Activated T-cell treated with anti-CD3 and anti-CD28 coated beads, Interleukin-2, amount 50 U/mL, for 48 hours (primary cell): ENCODE measurements at places on chromosomes 5 and 9.

GRCh38 chr9:22052376-22052945 is 43.4 kb upstream of the CDKN2B start:
- DNase-seq = peak; percentile 35

- DNase-seq = no peak
These were observed 13.5 kb upstream of the FREM1 start for GRCh38 chr9:14923701-14924100.

- no peak for DNase-seq
These were observed 9.0 kb upstream of the CPLX2 start for GRCh38 chr5:175862131-175863012.

DNA sequence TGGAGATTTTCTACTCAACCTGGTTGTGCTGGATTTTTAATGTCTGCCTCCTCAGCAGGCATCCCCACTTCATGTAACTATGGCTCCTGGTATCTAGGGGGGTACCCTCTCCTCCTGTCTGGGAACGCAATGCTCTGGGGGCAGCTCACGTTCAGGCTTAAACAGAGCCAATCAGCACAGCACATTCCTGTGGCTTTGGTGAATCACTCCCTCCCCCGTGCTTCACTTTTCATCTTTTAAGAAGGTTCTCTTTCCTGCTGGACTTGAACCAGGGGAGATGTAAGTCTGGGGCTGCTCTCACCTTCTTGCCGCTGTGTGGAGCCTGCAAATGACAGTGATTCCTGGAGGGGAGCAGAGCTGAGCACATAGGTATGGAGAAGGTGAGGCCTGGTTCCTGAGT is 101.2 kb downstream of the MSX2 start:
- DNase-seq = no peak

GRCh38 chr5:121489972-121490371 is 361.7 kb upstream of the FTMT start:
- DNase-seq = no peak

DNA sequence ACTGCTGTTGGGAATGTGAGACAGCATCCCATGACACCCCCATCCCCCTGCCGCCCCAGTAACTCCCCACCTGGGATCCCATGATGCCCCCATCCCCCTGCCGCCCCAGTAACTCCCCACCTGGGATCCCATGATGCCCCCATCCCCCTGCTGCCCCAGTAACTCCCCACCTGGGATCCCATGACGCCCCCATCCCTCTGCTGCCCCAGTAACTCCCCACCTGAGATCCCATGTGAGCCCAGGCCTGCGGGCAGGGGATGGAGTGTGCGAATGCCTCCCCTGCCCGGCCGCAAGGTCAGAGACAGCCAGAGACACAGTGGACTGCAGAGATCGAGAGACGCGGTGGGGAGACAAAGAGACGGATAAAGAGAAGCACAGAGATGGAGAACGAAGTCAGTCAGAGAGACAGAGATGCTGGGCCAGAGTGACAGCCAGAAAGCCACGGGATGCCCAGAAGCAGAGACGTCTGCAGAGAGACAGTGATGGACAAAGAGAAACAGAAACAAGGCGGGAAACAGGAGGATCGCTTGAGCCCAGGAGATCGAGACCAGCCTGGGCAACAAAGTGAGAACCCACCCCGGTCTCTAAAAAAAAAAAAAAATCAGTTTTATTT is 992 bp downstream of the SH2D3C start:
- no peak for DNase-seq

- DNase-seq = no peak
These were observed 929.9 kb downstream of the TLE4 start for GRCh38 chr9:80501635-80502034.

- DNase-seq = no peak
These were observed 3.9 kb upstream of the IL5 start for GRCh38 chr5:132547269-132547668.

GRCh38 chr5:176608937-176609723 is 826 bp downstream of the GPRIN1 start:
- peak; percentile 55 for DNase-seq

DNA sequence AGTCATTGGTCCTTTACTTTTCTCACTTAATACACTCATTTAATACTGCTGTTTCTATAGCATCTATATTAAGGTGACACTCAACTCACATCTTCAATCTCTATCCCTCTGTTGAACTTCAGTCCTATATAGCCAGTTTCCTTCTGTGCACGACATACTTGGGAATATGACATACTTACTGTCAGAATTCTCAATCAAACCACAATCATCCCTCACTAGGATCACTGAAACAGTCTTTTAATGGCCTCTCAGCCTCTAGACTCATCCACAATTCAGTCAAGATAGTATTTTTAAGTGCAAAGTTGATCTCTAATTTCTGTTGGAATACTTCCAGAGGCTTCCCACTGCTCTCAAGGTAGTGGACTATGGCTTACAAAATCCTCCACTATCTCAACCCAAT is 251.0 kb upstream of the MEF2C start:
- no peak for DNase-seq

GRCh38 chr5:115641948-115642347 is 16.1 kb upstream of the TMED7 start:
- DNase-seq = no peak

GRCh38 chr9:131335368-131335755 is 45.8 kb downstream of the PLPP7 start:
- no peak for DNase-seq

- no peak for DNase-seq
These were observed 135.5 kb downstream of the CEMIP2 start for GRCh38 chr9:71632776-71633175.

GRCh38 chr5:32061236-32061635 is 112.9 kb downstream of the GOLPH3 start:
- no peak for DNase-seq

GRCh38 chr5:147403651-147404640 is 105.9 kb downstream of the DPYSL3 start:
- no peak for DNase-seq

GRCh38 chr9:101034222-101034621 is 5.7 kb downstream of the PLPPR1 start:
- no peak for DNase-seq

DNA sequence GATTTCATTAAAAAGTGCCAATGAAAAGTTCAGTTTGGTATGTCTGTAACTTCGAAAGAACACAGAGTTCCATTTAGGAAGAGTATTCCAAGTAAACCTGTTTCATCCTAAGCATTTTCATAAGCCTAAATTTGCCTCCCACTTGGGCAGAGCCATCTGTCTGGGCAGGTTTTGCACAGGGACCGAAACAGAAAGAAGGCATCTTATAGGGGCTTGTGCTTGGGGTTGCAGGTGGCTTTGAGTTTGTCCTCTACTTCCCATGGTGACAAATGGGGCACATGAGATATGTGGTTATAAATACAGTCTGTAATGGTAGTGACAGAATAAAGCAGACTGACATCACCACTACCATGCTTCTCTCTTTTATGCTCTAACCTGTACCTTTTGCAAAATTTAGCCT is 63.7 kb downstream of the MCTP1 start:
- DNase-seq = no peak

DNA sequence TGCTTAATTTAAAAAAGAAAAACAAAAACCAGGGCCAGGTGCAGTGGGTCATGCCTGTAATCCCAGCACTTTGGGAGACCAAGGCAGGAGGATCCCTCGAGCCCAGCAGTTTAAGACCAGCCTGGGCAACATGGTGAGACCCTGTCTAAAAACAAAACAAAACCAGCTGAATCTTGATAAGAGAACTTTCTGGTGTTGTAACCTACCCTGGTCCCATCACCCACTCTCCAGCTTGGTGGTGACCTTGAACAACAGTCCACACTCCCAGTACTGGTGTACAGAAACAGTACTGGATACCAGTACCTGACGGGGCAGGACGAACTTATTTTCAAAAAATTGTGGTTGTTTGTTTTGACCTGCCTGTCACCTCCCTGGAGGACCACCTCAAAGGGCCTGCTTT is 30.9 kb downstream of the CLTA start:
- DNase-seq = no peak

DNA sequence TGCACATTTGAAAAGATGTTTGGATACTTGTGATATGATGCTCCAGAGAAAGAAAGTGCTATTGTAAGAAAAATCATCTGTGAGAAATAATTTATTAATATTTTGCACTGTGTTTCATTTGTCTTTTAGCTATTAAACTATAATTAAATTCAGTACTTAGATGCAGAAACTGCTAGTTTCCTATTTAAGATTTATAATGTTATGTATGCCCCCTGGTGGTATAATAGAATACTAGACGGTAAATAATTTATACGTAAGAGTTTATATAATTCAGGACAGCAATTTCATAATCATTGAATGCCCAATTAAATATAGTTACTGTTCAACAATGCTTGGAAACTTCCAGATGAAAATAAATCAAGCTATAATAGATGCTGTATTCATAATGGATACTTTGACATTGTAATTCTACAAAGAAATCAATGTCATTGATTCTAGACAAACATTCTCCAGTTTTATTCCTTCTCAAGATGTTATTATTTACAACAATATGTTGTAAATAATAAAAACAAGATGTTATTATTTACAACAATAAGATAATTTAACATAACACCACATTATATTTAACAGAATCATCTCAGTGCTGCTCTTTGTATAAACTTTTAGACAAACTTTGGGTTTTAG is 101.0 kb downstream of the TMEM232 start:
- no peak for DNase-seq

DNA sequence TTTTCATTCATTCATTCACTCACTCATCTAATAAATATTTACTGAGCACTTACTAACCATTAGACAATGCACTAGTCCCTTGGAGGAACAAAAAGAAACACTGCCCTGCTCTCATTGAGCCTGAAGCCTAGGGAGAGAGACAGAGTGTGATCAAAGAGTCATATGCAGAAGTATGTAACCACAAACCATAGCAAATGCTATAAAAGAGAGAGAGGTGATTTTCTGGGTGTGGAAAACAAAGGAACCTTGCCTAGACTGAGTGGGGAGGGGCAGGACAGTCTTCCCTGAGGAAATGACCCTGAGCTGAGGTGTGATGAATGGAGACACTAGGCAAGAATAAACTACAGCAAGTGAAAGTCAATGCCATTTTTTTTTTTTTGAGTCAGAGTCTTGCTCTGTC is 10.8 kb upstream of the ADRA1B start:
- DNase-seq = no peak

GRCh38 chr9:14098486-14099180 is 215.3 kb downstream of the NFIB start:
- no peak for DNase-seq

DNA sequence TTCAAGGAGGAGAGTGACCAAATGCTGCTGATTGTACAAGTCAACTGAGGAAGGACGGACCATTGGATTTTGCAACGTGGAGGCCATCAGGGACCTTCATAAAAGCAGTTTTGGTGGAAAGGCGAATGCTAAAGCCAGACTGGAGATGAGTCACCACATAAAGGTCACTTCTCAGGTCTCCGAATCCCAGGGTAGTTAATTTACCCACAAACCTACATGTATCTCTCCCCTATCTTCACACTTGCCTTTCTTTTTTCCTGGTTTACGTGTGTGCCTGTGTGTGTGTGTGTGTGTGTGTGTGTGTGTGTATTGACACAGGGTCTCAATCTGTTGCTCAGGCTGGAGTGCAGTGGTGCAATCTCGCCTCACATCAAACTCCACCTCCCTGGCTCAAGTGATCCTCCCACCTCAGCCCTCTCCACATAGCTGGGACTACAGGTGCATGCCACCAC is 4.6 kb upstream of the CTNNA1 start:
- DNase-seq = no peak

DNA sequence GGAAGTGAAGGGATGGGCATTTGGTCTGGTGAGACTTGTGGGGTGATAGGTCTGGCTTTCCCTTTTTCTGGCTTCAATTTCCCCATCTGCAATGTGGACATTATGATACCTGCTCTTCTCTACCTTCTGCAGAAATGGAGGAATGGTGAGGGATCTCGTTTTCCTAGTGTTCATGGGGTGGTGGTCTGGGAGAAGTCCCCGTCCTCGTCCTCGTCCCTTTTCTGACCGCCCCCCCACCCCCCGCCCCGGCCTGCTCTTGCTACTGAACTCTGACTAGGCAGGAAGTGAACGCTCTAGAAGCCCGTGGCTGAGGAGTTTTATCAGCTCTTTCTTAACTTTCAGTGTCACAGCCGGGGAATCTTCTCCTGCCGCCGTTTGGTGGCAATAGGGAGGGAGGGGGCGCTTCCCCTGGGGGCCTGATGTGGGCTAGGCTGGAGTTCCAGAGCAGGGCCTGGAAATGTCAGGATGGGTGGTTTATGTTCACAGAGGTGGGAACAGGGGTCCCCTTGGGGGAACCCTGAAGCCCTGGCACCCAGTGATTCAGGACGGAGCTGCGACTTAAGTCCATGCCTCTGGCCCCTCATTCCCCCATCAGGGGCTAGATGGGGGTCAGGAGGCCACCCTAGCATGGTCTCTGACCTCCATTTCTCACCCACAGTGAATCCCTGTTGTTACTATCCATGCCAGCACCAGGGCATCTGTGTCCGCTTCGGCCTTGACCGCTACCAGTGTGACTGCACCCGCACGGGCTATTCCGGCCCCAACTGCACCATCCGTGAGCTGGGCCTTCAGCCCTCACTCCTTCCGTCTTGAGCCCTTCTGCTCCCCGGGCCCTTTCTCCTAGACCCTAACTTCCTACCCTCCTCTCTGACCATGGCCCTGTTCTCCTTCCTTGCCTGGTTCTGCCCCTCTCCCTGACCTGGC is 6.7 kb downstream of the PTGS1 start:
- DNase-seq = no peak

DNA sequence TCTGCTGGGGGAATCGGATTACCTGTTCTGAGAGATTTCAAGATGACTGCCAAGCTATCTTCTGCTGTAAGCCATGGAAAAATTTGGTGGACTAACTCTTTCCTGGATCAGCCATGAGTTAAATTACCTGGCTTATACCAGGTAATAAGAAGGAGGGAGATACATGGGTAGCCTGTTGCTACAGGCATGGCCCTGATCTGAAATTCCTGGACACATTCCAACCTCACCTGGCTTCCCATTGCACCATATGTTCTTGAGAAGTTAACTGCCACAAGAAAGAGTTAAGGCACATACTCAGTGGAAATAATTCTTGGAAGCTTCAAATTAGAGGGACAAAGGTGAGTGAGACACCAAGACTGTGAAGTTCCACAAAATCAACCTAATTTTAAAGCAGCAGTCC is 371.3 kb downstream of the ACTL7B start:
- no peak for DNase-seq

DNA sequence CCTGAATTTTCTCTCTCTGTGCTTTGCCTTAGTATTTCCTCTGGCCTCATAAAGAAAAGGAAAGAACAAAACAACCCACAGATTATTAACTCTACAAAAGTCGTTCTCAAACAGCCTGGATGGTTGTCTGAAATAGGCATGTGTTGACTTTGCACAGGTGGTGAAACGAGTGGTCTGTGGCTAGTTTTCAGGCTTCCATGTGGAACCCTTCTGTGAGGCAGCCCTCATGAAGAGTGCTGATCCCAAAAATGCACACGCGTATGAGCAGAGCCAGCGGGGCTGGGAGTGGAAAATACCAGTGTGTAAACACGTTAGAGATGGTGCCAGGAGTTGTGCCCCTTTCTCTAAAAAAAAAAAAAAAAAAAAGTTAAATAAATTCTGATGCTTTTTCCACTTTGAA is 4.9 kb upstream of the PSAT1 start:
- no peak for DNase-seq

GRCh38 chr5:123530728-123531127 is 18.8 kb downstream of the CSNK1G3 start:
- no peak for DNase-seq
